ENCODE measurements at places on chromosomes 16 and 17.

DNA sequence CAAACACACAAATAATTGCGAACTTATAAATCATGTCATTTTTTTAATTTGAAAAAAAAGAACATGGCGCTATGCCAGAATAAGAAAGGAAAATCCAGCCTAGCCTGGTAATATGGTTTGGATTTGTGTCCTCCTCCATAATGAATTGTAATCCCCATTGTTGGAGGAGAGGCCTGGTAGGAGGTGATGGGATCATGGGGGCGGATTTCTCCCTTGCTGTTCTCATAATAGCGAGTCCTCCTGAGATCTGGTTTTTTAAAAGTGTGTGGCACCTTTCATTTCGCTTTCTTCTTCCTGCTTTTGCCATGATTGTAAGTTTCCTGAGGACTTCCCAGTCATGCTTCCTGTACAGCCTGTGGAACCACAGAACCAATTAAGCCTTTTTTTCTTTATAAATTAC lies 65.9 kb upstream of the TANC2 start:
- no peak for DNase-seq

- no peak for DNase-seq
Measured at GRCh38 chr17:2243953-2244352, 59.6 kb downstream of the SMG6 start.

- peak; percentile 54 for DNase-seq
Measured at GRCh38 chr16:56191156-56191815, at the start of gene GNAO1. GNAO1 (plus strand) TSS chr16:56191489; CDS start chr16:56192236, 747 bp downstream.

- peak; percentile 38 for DNase-seq
Measured at GRCh38 chr17:66304304-66305174, 2.1 kb downstream of the PRKCA start.

DNA sequence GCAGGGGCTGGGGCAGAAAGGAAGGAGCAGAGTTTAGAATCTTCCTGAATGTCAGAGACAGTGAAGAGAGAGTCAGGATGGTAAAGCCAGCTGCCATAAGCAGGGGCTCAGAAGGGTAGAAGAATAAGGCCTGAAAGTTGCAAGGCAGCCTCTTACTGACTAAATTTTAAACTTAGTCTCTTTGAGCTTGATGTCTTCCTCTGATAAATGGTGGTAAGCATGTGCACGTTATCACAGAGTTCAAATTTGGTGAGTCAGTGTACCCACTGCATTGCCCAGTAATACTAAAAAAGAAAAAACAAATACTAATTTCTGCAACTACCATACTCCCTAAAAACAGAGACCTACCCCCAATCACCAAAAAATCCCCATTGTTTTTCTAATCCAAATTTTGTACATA lies 45.2 kb downstream of the SIAH1 start:
- DNase-seq: no peak

DNA sequence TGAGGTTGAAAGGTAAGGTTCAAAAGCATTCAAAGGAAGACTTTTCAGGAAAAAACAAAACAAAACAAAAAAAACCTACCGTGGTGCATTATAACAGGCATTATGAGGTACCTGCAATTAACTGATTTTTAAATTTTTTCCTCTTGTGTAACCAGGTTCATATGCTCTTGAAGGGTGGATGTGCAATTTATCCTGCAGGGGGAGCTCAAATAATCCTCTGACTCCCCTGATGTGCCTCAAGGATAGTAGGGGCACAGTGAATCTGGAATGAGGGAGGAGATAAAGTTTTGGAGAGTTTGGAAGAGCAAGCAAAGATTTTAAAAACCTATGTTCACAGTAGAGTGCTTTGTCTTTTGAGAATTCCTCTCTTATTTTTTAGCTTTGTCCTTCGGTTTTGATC lies 1349.4 kb downstream of the CDH8 start:
- DNase-seq: no peak

DNA sequence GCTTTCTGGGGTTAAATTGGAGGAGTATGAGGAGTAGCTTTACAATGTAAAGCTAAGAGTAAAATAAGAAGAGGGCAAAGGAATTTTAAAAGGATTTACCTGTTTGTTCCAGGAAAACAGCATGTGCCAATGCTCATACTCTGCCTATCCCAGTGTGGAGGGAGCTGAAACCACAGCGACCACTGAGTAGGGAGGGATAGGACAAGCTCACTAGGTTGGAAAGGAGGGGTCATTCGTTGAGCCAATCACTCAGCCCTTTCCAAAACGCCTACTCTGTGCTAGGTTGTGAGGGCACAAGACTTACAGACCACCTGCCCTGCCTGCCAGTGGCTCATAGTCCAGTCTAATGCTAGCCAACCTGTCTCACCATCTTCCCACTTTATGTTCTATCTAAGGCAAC lies 1.1 kb upstream of the DNAJC7 start:
- DNase-seq: no peak

DNA sequence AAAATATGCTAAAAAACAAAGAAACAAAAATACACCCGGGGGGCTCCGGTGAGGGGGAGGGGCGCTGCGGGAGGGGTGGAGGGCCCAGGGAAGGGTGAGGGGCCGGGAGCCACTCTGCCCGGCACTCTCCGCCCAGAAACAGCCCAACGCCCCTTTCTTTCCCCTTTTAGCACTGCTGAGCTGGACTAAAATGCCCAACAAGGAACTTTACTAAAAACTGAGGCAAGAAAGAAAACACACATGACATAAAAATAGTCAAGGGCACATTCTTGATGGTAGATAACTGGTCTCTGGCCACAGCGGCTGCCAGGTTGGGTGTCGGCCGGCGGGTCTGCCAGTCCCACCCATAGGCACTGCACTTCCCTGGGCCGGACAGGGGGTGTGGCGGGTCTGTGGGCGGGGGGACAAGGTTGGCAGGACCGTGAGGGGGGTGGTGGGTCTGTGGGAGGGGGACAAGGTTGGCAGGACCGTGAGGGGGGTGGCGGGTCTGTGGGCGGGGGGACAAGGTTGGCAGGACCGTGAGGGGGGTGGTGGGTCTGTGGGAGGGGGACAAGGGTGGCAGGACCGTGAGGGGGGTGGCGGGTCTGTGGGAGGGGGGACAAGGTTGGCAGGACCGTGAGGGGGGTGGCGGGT lies 20.9 kb downstream of the METRNL start:
- no peak for DNase-seq

DNA sequence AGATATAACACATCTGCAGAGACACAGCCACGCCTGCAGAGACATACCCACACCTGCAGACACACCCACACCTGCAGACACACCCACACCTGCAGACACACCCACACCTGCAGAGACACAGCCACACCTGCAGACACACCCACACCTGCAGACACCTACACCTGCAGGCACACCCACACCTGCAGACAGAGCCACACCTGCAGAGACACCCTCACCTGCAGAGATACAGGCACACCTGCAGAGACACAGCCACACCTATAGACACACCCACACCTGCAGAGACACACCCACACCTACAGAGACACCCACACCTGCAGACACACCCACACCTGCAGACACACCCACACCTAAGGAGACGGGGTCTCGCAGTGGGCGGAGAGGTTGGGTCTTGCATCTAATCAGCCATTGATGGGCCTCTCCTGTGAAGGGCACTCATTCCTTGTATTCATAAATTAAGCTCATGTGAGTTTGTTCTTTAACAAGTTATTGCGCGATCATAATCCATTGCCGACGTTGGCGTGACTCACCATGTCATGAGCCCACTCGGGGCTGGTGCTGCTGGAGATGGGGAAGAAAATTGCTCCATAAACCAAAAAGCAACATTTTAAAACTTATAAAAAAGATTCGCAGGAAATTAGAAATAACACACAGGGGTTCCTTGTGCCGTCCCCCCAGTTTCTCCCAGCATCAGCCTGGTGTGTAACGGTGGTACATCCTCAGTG lies 28.9 kb upstream of the CDH15 start:
- DNase-seq: no peak

DNA sequence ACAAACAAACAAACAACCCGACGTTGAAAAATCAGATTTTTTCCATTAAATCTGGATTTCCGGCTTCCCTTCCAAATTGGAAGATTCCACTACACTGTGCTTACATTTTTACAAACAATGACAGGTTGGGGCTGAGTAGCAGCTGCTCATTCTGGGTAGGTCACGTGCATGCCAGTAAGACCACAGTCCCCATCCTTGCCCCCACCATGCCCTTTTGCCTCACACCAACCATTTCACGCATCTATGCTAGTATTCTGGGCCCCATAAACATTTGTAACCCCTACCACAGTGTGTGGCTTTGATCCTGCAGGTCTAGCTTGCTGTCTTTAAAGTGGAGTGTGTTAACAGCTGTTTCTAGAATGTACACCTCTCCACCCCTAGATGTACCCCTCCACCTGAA lies 366.1 kb downstream of the XYLT1 start:
- no peak for DNase-seq

- no peak for DNase-seq
Measured at GRCh38 chr16:3520841-3521240, 20.0 kb downstream of the CLUAP1 start.

GRCh38 chr16:69083306-69083941 lies 22.0 kb upstream of the HAS3 start:
- no peak for DNase-seq

DNA sequence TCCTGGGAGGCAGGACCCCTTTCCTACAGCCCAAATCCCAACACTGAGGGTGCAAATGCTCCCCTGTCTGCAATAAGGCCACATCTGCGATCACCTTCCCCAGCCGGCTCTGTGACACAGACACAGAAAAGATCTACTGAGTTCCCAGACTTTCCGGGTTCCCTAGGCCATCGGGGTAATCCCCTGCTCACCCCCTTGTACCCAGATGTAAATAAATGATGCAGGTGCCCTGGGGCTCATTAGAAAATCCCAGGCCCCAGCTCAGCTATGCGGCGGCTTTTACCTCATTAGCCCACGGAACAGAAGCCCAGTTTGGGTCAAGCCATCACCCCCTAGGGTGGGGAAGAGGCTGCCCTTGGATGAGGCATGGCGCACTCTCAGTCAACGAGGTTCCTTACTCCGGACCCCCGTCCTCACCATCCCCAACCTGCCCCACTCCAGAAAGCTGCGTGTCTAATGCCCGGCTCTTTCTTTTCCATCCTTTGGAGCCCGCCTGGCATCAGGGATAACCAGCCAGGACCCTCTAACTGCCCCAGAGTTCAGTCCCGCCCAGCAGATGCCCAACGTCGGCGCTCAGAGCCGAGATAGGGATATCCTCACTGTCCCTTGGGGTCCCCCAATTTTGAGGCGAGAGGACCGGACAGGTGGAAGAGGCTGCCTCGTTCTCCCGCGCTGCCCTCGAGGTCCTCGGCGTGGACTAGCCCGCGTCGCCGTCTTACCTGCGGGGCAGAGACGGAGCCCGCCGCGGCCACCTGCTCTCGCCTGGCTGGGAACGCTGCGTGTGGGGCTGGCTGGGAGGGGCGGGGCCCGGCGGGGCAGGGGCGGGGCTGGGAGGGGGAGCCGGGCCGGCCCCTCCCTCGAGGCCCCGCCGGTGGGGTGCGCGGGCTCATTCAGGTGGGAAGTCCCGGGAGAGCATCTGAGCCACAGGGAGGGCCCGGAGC lies at the start of gene ZNF385C:
Gene ZNF385C (minus strand): TSS at position 783 of the 941 bp plus-strand sequence. CDS start 35,417 bp downstream, outside the sequence.
- peak; percentile 62 for DNase-seq

DNA sequence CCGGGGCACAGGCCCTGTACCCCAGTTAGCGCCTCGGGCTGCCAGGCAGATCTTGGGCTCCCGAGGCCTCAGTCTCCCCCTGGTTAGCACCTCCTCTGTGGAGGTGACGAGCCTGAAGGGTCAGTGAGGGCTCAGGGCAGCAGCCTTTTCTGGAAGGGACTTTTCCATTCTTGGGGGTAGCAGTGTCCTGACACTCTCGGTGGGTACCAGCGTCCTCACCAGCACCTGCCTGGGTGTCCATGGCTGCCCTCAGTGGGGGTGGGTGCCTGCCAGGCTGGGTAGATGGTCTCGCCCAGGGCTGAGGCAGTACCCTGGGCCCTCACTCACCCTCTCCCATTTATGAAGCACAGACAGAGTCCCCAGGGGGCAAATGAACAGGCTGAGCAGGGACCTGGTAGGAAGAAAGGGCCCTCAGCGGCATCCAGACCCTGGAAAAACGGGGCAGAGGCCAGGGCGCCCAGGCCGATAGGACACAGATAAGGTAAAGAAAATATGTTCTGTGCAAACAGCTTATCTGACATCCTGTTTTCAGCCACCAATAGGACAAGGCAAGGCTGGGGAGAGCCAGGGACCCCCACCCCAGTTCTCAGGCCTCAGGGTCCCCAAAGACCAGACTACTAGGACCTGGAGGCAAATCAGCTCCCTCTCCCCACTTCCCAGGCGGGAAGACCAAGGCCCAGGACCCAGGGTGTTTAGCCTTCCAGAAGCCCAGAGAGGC lies 50.9 kb downstream of the ZFPM1 start:
- DNase-seq: no peak

DNA sequence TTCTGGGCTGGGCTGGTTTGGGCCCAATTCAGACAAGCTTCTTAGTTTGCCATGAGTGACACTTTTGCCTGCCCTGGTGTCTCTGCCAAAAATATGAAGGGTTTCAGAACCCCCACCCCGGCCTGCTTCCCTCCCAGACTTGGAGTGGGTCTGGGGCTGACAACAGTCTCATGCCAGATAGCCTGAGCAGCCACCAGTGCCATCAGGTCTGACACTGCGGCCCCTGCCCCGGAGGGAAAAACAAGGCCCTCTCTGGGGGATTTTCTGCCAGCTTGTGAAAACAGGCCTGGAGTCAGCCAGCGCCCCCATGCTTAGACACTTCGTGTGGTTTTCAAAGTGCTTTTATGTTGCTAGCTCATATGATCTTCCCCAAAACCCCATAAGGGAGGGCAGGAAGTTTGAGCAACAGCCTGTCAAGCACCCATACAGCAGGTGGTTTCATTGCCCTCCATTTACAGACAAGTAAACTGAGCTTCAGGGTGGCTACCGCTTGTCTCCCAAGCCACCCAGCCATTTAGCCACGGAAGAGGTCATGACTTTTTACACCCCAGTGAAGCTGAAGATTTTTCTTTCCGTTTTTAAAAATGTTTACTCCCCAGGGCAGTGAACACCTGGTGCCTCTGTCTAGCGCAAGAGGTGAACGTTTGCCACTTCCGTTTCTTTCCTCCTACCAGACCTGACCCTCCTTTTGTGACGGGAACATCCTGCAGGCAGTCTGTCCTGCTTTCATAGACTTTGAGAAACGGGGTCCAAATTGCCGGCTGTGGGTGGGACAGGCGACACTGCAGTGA lies 300.6 kb downstream of the SEC14L1 start:
- peak; percentile 81 for DNase-seq

DNA sequence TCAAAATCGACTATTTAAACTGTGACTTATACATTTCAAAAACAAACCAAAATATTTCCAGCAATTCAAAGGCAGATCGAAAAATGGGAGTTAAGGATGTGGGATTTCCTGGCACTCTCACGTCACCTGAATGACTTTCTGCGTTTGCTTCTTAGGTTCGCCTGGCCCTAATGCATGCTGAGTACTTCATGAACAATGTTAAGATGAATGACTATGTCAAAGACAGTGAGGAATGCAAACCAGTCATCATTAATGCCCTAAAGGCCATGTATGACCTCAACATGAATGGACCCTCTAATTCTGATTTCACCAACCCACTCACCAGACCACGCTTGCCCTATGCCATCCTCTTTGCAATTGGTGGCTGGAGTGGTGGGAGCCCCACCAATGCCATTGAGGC lies 7.3 kb downstream of the KLHL10 start:
- no peak for DNase-seq

DNA sequence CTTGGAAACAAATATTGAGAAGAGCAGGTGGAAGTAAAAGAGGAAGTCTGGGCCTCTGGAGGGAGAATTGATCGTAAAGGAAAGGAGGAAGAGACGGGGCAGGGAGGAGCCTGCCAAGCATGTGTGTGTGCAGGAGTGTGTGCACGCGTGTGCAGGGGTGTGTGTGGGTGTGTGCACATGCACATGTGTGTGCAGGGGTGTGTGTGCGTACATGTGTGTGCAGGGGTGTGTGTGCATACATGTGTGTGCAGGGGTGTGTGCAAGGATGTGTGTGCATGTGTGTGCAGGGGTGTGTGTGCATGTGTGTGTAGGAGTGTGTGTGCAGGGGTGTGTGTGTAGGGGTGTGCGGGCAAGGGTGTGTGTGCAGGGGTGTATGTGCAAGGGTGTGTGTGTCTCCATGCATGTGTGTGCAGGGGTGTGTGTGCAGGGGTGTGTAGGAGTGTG lies 10.0 kb downstream of the CEP295NL start:
- DNase-seq: no peak

Measured in stimulated activated CD4-positive, alpha-beta T cell treated with anti-CD3 and anti-CD28 coated beads, Interleukin-2, amount 100 ng/mL, for 24 hours (primary cell).